ENCODE measurements at places on chromosomes 11 and 22. TPM values are rescaled to one million over a fixed set of nuclear protein-coding genes. Genes with fewer than 3 reads are reported as not detected.
A peak's percentile ranks its signal among the peaks of the same experiment; 100 is the strongest.

DNA sequence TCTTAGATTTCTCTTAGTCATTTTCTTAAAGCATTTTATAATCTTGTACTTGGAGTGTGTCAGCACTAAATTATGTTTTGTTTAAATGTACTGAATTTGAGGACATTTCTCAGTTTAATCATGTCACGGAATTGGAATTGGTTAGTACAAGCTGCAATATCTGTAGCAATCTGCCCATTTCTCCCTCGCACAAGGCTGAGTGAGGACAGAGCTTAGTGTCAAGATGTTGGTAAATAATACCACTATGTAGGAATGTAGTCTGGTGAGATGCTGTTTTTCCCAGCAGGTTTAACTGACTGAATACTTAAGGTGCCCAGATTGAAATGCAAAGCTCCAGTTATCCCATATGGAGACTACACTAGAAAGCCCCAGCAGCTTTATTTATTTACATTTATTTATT lies 30.6 kb downstream of the SREBF2 start:
- peak overlapping the region; percentile 92 for H3K27ac ChIP-seq
- no peak for DNase-seq
- H3K36me3 ChIP-seq = peaks cover 4% of the 10 kb centered on the region
- H3K4me3 ChIP-seq = no peak overlapping the region

- DNase-seq = peak; percentile 21
- no peak overlapping the region for H3K4me3 ChIP-seq
- peaks cover 23% of the 10 kb centered on the region for H3K4me1 ChIP-seq
- no peak overlapping the region for H3K27ac ChIP-seq
- peaks cover 62% of the 10 kb centered on the region for H3K27me3 ChIP-seq
Measured at GRCh38 chr11:58905011-58905720, 34.1 kb upstream of the GLYATL1 start.

The RIMBP3B gene
- 0.49 TPM for total RNA-seq

The TMEM80 gene
- total RNA-seq = 77.8 TPM

DNA sequence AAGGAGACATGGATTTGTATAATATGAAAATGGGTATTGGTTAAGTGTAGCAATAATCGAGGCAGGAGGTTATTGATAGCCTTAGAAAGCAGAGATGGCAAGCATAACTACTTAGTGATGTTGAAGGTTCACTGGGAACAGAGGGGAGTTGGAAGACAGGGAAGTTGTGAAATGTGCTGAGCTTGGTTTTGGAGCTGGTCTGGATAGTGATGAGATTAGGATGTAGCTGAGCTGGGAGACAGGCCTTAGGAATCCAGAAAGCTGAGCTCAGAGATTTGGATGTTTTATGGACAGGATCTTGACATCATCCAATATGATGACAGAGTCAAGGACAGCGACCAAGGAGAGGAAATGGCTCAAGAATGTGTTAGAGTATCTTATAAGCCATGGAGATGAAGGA lies 113.1 kb downstream of the ARHGAP42 start:
- DNase-seq = no peak
- no peak overlapping the region for H3K27ac ChIP-seq
- no peaks in the 10 kb centered on the region for H3K4me1 ChIP-seq
- no peak overlapping the region for H3K4me3 ChIP-seq

DNA sequence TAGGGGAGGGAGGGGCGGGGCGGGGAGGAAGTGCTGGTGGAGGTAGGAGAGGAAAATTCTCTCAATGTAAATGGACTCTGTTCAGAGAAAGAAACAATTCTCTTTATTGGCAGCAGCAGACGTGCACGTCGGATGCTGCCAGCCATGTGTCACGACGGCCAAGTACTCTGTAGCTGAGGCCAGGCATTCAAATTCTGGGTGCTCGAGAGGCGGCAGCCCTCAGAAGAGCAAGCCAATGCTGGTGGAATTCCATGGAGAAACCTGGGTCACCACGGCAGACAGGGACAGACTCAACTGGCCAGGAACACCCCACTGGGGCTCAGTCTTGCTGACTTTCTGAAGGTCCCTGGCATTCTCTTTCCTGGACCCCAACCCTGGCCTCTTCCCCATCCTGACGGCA lies 90.8 kb downstream of the ABTB2 start:
- H3K27ac ChIP-seq = no peak overlapping the region
- DNase-seq = no peak
- H3K36me3 ChIP-seq = no peaks in the 10 kb centered on the region
- no peaks in the 10 kb centered on the region for H3K27me3 ChIP-seq

The TEX12 gene
- not detected for total RNA-seq

The FAM83F gene
- 0.10 TPM for total RNA-seq

GRCh38 chr11:66676931-66677598 lies 622 bp downstream of the RBM4B start:
- peak overlapping the region; percentile 89 for H3K4me3 ChIP-seq
- DNase-seq = no peak
- peaks cover 35% of the 10 kb centered on the region for H3K4me1 ChIP-seq
- no peaks in the 10 kb centered on the region for H3K27me3 ChIP-seq
- H3K27ac ChIP-seq = peak overlapping the region; percentile 99
- no peaks in the 10 kb centered on the region for H3K36me3 ChIP-seq

- peaks cover 12% of the 10 kb centered on the region for H3K4me1 ChIP-seq
- no peak overlapping the region for H3K27ac ChIP-seq
- H3K27me3 ChIP-seq = no peaks in the 10 kb centered on the region
- peak overlapping the region; percentile 38 for H3K4me3 ChIP-seq
Measured at GRCh38 chr11:61871158-61871597, 20.2 kb downstream of the FADS3 start.

The ROBO4 gene
- total RNA-seq = not detected

DNA sequence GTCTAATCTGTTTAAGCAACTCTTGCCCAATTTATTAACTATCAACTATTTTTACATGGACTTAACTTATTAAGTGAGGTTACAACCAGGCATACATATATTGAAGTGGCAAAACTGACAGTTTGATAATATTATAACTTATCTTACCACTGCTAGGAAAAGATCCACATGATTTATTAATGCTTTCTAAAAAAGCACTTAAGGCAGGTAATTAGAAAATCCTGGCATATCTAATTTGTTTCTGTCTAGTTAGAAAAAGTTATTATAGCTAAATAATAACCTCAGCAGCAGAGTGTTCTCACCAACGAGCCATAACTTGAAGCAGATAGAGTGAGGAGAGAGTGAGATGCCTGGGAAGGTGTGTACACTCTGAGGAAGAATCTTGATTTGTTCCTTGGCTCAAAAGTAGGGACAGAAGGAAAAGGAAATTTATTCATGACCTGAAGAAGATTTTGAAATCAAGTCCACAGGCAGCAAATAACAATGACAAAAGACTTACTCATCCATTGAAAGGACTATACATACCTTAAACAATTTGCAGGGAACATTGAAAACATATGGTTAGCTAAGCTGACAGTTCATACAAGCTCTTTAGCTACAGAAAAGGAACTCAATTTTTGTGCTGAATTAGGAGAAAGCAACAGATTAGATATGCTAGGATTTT lies 7.1 kb upstream of the MUC15 start:
- no peaks in the 10 kb centered on the region for H3K27me3 ChIP-seq
- DNase-seq = no peak
- H3K4me3 ChIP-seq = no peak overlapping the region
- H3K4me1 ChIP-seq = no peaks in the 10 kb centered on the region

GRCh38 chr11:26849036-26849435 lies 127.2 kb upstream of the SLC5A12 start:
- no peaks in the 10 kb centered on the region for H3K4me1 ChIP-seq
- no peaks in the 10 kb centered on the region for H3K36me3 ChIP-seq
- DNase-seq = no peak
- H3K4me3 ChIP-seq = no peak overlapping the region

DNA sequence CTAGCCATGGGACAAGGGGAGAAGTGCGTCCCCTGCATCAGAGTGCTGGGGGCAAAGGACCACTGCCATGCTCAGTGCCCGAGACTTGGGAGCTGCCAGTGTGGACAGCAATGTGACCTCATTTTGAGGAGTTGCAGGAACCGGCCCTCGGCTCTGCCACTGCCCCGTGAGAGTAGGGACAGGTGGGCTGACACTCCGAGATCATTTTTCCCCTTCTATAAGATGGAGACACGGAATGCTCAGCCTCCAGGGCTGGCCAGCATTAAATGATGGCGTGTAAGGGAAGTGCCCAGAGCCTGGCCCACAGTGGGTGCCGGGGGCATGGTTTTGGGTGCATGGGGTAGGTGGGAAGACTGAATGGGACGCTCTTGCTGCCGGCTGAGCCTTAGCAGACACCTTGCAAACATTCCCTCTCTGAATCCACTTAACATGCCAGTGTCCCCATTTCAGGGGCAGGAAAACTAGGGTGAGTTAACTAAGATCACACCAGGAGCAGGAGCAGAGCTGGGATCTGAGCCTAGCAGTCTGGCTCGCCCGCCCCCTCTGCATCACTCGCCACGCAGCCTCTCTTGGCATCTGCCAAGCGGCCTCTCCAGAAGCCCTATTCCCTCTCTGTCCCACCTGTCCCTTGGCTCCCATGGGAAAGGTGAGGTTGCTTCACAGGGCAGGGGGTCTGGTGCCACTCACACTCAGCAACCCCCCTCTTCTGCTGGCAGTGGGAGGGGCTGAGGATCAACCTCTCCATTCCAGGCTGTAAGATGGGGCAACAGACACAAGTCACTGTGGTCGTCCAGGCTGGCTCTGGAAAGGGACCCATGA lies 13.6 kb downstream of the NPTXR start:
- no peak for DNase-seq
- no peaks in the 10 kb centered on the region for H3K4me1 ChIP-seq
- H3K36me3 ChIP-seq = no peaks in the 10 kb centered on the region
- no peak overlapping the region for H3K4me3 ChIP-seq

DNA sequence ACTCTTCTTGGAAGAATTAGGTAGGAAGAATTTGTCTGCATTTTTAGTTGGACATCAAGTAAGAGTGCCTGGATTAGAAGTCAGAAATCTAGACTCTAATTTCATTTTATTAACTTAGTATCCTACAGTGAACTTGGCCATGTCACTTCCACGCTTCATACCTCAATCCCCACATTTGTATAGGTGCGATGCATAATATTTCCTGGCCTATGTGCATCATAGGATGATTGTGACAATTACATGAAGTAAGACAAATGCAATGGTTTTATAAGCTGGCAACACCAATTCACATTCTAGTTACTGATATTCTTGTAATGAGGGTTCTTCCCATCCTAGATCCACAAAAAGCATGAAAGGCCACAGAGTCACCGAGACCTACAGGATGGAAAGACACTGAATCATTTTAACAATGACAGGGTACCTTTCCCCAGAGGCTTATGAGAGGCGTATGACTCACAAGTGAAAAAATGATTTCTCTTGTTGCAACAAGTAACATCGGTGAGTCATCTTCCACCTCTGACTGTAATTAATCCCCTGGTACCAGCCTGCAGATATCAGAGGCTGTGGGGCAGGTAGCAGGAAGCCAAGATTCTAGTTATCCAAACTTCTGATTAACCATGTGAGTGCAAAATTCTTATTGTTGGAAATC lies 56.0 kb upstream of the OR5AK2 start:
- H3K4me3 ChIP-seq = no peak overlapping the region
- no peak for DNase-seq
- H3K27ac ChIP-seq = no peak overlapping the region
- H3K4me1 ChIP-seq = no peaks in the 10 kb centered on the region
- no peaks in the 10 kb centered on the region for H3K36me3 ChIP-seq

GRCh38 chr11:75487365-75487764 lies 38.4 kb downstream of the GDPD5 start:
- H3K27ac ChIP-seq = no peak overlapping the region
- DNase-seq = no peak
- no peaks in the 10 kb centered on the region for H3K27me3 ChIP-seq
- H3K36me3 ChIP-seq = no peaks in the 10 kb centered on the region

GRCh38 chr11:95605271-95605940 lies 184.2 kb downstream of the FAM76B start:
- H3K27ac ChIP-seq = no peak overlapping the region
- H3K4me1 ChIP-seq = peaks cover 8% of the 10 kb centered on the region
- no peaks in the 10 kb centered on the region for H3K36me3 ChIP-seq
- no peak overlapping the region for H3K4me3 ChIP-seq

GRCh38 chr22:31753005-31753633 lies 700 bp upstream of the DEPDC5 start:
- H3K4me3 ChIP-seq = peak overlapping the region; percentile 61
- H3K4me1 ChIP-seq = peaks cover 43% of the 10 kb centered on the region
- H3K27me3 ChIP-seq = no peaks in the 10 kb centered on the region
- peak overlapping the region; percentile 92 for H3K27ac ChIP-seq

DNA sequence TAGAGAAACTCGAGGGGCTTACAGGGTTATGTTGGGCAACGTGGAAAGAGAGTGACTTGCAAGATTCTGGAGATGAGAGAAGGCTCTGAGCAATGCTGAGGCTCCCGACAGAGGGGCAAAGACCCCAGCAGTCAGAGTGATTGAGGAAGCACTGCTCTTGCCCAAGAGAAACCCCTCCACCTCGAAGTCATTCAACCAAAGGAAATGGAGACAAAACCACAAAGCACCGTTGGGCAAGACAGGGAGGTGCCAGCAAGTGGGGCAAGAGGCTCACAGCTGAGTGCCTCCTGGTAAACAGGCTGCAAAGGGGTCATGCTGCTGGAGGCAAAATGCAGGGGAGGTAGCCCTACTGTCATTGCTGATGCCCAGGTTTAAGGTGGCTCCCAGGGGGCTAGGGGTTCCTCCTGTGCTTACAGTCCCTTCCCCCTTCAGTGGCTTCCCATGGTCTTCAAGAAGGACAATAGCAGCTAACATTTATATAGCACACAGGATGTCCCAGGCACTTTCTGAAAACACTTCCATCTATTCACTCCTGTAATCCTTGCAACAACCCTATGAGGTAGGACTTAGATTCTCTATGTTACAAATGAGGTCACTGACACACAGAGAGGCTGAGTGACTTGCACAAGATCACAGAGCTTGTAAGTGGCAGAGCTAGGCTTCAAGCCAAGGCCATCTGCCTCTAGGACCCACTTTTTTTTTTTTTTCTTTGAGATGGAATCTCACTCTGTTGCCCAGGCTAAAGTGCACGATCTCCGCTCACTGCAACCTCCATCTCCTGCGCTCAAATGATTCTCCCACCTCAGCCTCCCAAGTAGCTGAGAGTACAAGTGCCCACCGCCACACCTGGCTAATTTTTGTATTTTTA lies 18.1 kb upstream of the MYH9 start:
- no peaks in the 10 kb centered on the region for H3K36me3 ChIP-seq
- peak; percentile 80 for DNase-seq
- no peaks in the 10 kb centered on the region for H3K27me3 ChIP-seq
- peak overlapping the region; percentile 83 for H3K27ac ChIP-seq
- H3K4me1 ChIP-seq = peaks cover 82% of the 10 kb centered on the region

The SLC22A25 gene
- not detected for total RNA-seq
